ENCODE measurements at places on chromosomes 2 and 18.
A peak's percentile ranks its signal among the peaks of the same experiment; 100 is the strongest.

DNA sequence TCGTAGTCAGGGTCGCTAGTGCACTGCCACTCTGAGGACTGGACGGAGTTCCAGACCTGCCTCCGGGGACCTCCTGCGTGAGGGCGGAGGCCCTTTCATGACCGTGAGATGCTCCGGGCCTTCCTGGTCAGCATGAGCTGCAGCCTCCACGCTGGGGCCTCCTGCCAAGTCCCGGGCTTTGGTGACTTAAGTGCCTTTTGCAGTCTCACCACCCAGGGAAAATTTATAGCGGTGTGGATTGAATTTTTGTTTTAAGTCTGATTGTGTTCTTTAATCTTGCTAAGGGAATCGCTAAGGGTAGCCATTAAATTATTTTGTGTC lies 33.6 kb downstream of the CHRNA1 start:
- DNase-seq, result no peak

- DNase-seq, result no peak
Observed at GRCh38 chr2:147546109-147546508, 298.7 kb upstream of the ACVR2A start.

GRCh38 chr18:9436206-9436929 lies 38.9 kb upstream of the RALBP1 start:
- DNase-seq, result no peak

GRCh38 chr18:42365591-42365990 lies 410.6 kb downstream of the PIK3C3 start:
- DNase-seq, result no peak

- DNase-seq, result peak; percentile 13
Observed at GRCh38 chr2:100292022-100292580, 30.2 kb downstream of the LONRF2 start.

- no peak for DNase-seq
Observed at GRCh38 chr2:84290537-84290936, 168.5 kb downstream of the SUCLG1 start.

GRCh38 chr2:200066417-200066816 lies 111.0 kb downstream of the MAIP1 start:
- no peak for DNase-seq

- DNase-seq, result no peak
Observed at GRCh38 chr2:232328032-232328422, 50.5 kb upstream of the ALPP start.

GRCh38 chr2:34705551-34706247 lies 1106.6 kb upstream of the FAM98A start:
- DNase-seq, result no peak

GRCh38 chr2:62334440-62335058 lies 138.6 kb downstream of the B3GNT2 start:
- no peak for DNase-seq

- DNase-seq, result no peak
Observed at GRCh38 chr2:10764896-10765295, 43.5 kb downstream of the ATP6V1C2 start.

DNA sequence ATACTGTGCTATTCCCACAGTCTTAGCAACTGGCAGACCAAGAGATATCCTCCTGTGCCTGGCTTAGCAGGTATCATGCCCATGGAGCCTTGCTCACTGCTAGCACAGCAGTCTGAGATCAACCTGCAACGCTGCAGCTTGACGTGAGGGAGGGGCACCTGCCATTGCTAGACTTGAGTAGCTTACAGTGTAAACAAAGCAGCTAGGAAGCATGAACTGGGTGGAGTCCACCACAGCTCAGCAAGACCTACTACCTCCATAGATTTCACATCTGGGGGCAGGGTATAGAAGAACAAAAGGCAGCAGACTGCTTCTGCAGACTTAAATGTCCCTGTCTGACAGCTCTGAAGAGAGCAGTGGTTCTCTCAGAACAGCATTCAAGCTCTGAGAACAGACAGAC lies 74.8 kb downstream of the AKAIN1 start:
- no peak for DNase-seq

DNA sequence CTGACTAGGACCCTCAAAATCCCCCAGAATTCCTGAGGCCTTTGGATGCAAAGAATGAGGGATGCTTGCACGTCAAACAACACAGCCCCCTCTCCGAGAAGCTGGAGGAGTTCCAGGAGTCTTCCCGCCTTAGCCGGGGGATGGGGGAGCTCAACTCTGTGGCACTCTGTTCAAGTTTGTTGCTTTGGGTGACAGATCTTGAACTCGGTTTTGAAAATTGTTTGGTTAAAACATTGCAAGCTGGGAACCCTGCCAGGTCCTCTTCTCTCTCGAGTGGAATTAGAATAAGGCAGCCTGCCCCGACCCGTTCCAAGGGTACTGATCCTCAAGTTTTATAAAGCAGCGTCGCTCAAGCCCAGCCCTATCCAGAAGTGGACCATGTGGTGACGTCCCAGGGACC lies 244.1 kb downstream of the LOXHD1 start:
- no peak for DNase-seq

DNA sequence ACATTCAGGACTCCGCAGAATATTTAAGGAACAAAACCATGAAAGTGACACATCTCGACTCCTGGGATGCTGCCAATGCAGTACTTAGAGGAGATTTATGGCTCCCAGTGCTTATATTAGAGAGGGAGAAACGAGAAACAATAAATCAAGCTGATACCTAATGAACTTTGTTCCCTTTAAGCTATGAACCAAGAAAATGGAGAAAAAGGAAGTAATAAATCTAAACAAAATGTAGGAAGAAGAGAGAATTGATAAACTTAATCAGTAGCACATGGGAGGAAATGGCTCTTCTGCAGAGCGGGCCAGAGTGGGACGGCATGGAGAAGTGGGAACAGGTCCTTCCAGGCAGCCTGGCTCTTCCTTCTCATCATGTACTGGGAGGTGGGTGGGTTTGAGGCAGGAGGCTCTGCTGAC lies 42.7 kb downstream of the NPPC start:
- no peak for DNase-seq

DNA sequence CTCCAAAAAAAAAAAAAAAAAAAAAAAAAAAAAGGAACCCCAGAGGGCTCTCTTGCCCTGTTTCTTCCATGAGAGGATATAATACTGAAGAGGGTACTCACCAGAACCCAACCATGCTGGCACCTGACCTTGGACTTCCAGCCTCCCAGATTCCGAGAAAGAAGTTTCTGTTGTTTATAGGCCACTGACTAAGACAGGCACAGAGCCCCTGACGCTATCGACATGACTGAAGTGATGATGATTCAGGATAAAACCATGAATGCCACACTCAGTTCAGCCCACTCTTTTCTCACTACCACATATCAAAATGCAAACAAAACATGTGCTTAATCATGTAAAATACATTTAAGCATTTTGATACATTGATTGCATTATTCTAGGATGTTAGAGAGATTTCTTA lies 66.1 kb upstream of the CDCA7 start:
- DNase-seq, result no peak

- no peak for DNase-seq
Observed at GRCh38 chr18:37385846-37386778, 179.5 kb downstream of the CELF4 start.

GRCh38 chr2:6954586-6954985 lies 37.4 kb downstream of the RNF144A start:
- DNase-seq, result no peak

GRCh38 chr2:77567723-77568122 lies 45.5 kb upstream of the LRRTM4 start:
- DNase-seq, result no peak

DNA sequence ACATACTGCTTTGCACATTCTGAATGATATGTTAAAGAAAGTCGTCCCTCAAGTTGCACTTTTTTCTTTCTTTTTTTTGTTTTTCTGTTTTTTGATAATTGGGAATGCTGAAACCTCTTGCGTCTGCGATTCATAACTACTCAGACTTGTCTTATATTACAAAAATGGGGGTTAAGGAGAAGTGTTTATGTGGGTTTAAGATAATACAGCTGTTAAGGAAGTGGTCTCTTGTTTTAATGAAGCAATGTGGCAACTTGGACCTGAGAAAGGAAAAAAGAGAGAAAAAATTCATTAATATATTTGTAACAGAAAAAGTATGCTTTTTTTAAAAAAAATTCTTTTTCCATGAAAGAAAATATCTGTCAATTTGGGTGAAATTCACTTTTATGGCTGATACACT lies 268.5 kb upstream of the CCDC68 start:
- DNase-seq, result no peak

DNA sequence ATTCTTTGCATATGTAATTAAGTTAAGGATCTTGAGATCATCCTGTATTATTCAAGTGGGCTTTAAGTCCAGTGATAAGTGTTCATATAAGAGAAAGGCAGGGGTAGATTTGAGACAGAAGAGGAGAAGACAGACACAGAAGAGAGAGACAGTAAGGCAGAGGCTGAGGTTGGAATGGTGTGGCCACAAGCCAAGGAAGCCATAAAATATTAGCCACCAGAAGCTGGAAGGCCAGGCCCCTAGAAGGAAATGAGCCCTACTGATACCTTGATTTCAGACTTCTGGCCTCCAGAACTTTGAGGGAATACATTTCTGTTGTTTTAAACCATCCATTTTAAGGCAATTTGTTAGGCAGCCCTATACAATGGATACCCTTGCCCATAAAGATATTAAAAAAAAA lies 66.9 kb upstream of the DLX2 start:
- DNase-seq, result no peak

GRCh38 chr2:11705063-11705462 lies 35.1 kb upstream of the NTSR2 start:
- no peak for DNase-seq

DNA sequence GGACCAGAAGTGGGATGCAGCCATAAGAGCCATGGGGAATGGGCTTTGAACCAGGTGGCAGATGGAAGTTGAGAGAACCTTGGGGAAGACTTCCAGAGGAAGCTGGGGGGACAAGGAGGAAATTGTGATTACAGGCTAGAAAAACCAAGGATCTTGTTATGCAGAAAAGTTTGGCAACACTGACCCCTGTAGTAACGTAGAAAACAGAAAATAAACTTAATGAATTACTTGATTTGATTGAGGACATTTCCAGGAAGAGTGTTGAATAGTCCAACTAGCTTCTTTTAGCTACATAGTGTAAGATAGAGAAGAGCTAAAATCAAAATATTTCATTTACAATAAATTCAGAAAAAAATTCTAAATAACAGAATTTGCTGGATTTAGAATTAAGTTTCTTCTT lies 91.9 kb upstream of the GPC1 start:
- DNase-seq, result no peak

DNA sequence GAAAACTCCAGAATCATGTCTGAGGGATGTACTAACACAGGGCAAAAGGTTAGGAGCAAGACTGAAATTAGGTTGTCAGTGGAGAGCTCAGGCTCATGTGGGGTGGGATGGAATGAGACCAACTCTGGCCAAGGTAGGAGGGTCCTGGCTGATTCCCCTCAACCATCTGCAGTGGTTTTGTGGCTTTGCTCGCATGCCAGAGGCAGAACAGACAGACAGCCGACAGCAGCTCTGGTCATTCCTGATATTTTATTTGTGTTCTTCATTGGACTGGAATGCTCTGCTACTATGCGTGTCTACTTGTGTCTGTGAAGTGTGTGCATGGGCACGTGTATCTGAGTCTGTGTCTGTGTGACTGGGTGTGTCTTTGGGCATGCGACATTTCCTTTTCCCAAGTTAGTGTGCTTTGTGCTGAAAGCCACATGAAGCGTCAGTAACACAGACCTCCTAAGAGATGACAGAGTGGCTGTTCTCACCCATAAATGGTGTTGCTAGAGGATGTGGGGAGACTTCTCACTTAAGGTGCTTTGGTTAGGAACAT lies 239.5 kb downstream of the CNTNAP5 start:
- DNase-seq, result no peak

DNA sequence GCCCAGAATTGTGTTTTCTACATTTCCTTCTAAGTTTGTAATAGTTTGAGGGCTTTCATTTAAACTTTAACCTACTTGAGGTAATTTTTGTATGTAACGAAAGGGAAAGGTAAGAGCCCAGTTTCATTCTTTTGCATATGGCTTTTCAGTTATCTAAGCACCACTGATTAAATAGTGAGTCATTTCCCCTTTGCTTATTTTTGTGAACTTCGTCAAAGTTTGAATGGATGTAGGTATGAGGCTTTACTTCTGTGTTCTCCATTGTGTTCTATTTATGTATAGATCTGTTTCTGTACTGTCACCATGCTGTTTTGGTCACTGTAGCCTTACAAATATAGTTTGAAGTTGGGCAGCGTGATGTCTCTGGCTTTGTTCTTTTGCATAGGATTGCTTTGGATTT lies 944.8 kb upstream of the CNTNAP5 start:
- no peak for DNase-seq

DNA sequence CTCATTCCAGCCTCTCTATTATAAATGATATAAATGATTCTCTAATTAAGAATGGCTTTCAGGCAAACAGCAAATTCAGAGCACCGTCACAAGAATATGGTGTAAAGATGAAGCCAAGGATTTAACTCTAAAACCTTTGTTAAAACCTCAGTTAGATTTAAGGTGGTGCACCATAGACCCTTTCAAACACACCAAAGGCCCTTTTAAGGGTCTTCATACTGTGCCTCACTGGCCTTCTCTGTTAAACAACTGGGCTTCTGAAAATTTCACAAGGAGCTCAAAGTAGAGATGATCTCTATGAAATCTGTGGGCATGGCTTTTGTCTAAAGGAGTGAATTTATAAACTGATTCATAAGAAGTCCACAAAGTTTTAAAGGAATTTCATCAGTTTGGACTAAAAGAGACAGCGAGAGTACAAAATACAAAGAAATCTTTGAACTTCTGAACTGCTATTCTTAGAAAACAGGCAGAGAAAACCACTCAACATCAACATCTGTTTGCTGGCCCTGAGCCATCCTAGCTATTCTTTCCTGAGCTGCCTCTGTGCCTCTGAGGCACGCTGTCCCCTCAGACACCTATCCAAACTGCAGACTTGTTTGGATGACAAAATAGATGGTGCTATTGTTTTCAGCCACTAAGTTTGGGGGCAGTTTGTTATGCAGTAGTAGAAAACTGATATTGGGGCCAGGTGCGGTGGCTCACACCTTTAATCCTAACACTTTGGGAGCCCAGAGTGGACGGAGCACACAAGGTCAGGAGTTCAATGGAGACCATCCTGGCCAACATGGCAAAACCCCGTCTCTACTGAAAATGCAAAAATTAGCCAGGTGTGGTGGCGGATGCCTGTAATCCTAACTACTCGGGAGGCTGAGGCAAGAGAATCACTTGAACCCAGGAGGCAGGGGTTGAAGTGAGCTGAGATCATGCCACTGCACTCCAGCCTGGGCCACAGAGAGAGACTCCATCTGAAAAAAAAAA lies 72.9 kb upstream of the MYCN start:
- no peak for DNase-seq

DNA sequence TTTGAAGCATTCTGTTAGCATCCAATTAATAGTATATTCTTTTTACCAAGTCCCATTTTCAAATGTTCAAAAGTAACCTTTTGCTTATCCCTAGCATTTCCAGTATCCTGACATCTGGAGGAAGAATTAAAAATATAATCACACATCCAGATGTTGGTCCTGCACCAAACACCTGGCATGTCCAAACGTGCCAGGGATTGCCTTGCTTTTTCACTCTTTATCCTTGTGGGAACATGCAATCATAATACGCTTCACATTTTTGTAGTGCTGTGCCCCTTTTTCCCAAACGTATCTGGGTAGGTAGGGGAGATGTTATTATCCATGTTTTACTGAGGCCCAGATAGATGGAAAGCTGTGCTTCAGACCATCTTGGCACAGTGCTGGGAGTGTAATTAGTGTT lies 133.0 kb downstream of the TPGS2 start:
- DNase-seq, result no peak

GRCh38 chr18:22711192-22711685 lies 221.9 kb upstream of the RBBP8 start:
- no peak for DNase-seq
